ENCODE measurements at places on chromosomes 5 and 9. TPM values are rescaled to one million over a fixed set of nuclear protein-coding genes. Genes with fewer than 3 reads are reported as not detected.

The TAF11L5 gene
- total RNA-seq = not detected

The SPINK4 gene
- total RNA-seq = not detected

The GAPT gene
- not detected for total RNA-seq

The EMB gene
- 15.9 TPM for total RNA-seq

The FAM170A gene
- not detected for total RNA-seq

The GNA14 gene
- 4.0 TPM for total RNA-seq

The SLC25A48 gene
- total RNA-seq = not detected

The EPB41L4B gene
- 3.3 TPM for total RNA-seq

The BHMT gene
- under 0.01 TPM for total RNA-seq

The IL31RA gene
- under 0.01 TPM for total RNA-seq

The KIF2A gene
- total RNA-seq = 62.3 TPM

The CATSPER3 gene
- total RNA-seq = not detected

The LIFR gene
- total RNA-seq = 34.1 TPM

The CDKN2AIPNL gene
- total RNA-seq = 49.7 TPM

The PCDHA13 gene
- total RNA-seq = under 0.01 TPM

The ACSL6 gene
- under 0.01 TPM for total RNA-seq

The GABRG2 gene
- total RNA-seq = not detected

The ISL1 gene
- total RNA-seq = not detected

The SIMC1 gene
- total RNA-seq = 3.1 TPM

The TRAF1 gene
- total RNA-seq = 2.3 TPM

The ZNG1E gene
- total RNA-seq = 41.2 TPM

The HAVCR1 gene
- 0.56 TPM for total RNA-seq

The TRIP13 gene
- total RNA-seq = 73.8 TPM

The ANKDD1B gene
- 0.19 TPM for total RNA-seq

The CCNJL gene
- 0.85 TPM for total RNA-seq

The ABCA2 gene
- total RNA-seq = 20.3 TPM

The FAT2 gene
- total RNA-seq = under 0.01 TPM

The PCDH1 gene
- 0.77 TPM for total RNA-seq

The MRRF gene
- 34.3 TPM for total RNA-seq

The ZFP2 gene
- under 0.01 TPM for total RNA-seq

The PNPLA7 gene
- 1.4 TPM for total RNA-seq

The BTNL3 gene
- total RNA-seq = not detected

The FAM221B gene
- not detected for total RNA-seq

The RASEF gene
- under 0.01 TPM for total RNA-seq

The FBP2 gene
- not detected for total RNA-seq

The PCDHGA5 gene
- total RNA-seq = 0.58 TPM

The LECT2 gene
- total RNA-seq = not detected

The SPATA31C1 gene
- total RNA-seq = not detected

The CYLC2 gene
- total RNA-seq = not detected

The STPG3 gene
- total RNA-seq = not detected

Measured in regular cardiac myocyte (primary cell).